ENCODE measurements at places on chromosomes 6 and 20. TPM values are rescaled to one million over a fixed set of nuclear protein-coding genes. Genes with fewer than 3 reads are reported as not detected.

- DNase-seq, result no peak
Observed at GRCh38 chr6:125853168-125853567, 62.4 kb downstream of the NCOA7 start.

- DNase-seq, result no peak
Observed at GRCh38 chr6:155351273-155352129, 37.2 kb upstream of the TFB1M start.

The CST5 gene
- not detected for total RNA-seq

DNA sequence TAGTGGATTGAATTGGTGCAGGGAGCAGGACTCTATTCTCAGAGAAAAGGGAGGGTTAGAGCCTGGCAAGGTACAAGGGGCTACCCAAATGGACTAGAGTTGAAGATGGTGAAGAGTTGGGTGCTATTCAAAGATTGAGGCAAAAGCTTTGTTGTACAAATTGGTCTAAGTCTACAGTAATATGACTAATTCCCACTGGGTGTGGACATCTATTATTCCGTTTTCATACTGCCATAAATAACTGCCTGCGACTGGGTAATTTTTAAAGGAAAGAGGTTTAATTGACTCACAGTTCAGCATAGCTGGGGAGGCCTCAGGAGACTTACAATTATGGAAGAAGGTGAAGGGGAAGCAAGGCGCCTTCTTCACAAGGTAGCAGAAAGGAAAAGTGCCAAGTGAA, 266.3 kb downstream of the TPBG start:
- DNase-seq, result no peak

GRCh38 chr6:154986787-154987235, 8.3 kb upstream of the TIAM2 start:
- DNase-seq, result no peak

DNA sequence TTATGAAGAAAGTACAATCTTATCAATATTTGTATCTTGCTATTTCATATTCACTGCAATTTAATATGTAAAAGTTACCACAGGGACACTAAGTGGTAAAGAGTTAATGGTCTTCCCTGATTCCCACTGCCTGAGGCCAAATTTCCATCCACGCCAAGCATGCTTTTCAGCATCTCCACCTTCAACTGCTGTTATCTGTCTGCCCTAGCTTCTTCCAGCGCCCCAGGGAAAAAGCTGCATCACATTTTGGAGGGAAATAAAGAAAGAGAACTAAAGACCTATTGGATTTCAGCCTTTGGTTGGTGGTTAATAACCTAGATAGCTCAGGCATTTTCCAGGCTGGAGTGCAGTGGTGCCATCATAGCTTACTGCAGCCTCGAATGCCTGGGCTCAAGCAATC, 61.3 kb upstream of the NKX2-2 start:
- DNase-seq, result no peak

GRCh38 chr6:71038711-71039344, 82.0 kb upstream of the B3GAT2 start:
- DNase-seq, result no peak

The RBBP8NL gene
- total RNA-seq, result not detected

DNA sequence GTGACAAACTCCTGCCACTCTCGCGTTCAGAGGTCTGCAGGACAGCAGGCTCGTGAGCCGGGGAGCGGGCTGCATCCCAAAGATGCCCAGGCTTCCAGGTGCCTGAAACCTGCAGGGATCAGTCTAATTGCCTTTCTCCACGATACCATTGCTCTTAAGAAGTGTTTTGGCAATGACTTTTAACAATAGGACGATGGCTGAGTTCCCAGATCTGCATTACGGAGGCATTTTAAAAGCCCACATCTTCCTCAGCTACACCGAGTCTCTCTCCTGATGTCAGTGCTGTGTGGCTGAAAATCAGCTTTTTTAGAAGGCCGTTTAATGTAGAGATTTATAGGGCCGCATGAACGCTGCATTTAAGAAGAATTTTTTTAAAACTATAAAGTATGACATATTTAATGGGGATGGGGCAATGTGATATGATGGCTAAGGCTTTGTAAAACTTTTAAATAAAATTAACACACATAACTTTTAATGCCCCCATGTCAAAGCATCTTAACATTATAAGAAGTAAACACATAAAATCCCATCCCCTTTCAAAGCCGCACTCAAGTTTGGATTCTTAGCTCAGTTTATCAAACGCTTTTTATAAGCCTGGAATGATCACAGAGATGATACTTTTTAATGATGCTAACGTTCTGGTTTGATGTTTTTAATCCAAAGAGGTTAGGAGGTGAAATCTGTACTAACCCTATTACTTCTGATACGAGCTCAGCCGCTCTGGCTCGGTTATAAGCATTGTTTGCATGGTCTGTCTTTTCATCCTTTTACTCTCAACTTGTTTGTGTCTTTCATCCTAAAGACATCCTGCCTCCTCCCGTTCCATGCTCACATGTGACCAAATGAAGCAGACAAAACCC, 386.0 kb downstream of the SMOC2 start:
- no peak for DNase-seq

The PNPLA1 gene
- total RNA-seq, result not detected

- DNase-seq, result no peak
Observed at GRCh38 chr6:152909241-152909640, 73.6 kb downstream of the FBXO5 start.

- no peak for DNase-seq
Observed at GRCh38 chr6:94177429-94177828, 758.1 kb upstream of the EPHA7 start.

The WFDC10A gene
- total RNA-seq, result not detected

The GJA10 gene
- not detected for total RNA-seq

- DNase-seq, result no peak
Observed at GRCh38 chr6:75183099-75183541, 22.7 kb downstream of the COL12A1 start.

The PDYN gene
- 0.15 TPM for total RNA-seq

GRCh38 chr6:44254191-44255104, 2.9 kb downstream of the SLC35B2 start:
- no peak for DNase-seq

DNA sequence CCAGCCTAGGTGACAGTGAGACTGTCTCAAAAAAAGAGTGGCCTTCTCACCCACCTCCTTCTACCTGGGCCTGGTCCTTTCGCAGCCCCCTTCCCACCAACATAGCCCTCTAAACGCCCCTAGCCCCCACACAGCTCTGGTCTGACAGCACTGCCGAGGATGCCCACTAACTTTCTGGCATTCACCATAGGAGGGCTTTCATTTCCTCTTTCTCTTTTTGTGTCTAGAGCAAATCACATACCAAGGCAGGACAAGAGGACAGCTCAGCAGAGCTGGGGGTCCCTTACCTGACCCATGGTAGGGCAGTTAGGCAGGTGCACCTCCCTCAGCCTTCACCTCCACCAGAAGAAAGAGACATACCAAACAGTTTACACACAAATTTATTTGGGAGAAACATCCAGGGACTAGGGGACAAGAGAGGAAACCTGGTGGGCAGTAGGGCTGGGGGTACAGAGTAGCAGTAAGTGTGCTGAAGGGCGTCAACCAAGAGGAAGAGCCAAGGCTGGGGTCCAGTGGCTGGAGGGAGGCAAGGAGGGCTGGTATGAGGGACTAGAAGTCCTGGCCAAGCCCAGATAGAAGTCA, 4.5 kb downstream of the LY6G5C start:
- no peak for DNase-seq

DNA sequence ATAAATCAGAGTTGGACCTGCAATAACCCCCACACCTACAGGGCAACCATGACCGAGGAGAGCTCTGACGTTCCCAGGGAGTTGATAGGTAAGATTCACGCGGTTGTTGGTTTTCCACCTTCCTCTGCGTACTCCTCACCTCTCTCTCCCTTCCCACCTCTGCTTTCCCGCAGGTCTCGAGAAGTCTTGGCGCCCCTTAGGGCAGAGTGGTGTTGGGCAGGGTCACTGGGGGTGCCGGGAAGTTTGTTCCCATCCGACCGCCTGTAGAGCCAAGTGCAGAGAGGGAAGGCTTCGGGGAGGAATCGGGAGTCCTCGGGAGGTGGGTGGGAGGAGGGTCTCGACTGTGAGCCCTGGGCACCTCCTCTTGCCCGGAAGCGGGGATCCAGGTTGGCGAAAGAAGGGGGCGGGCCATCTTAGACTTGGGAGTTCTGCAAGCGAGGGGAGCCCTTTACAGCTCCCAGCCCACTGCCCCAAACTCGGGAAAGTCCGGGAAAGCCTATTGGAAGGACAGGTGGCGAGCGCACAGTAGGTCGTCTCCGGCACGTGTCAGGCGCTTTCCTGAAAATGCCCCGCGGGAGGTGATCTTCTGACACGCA, 672 bp downstream of the CARMIL1 start:
- DNase-seq, result peak; percentile 74

- no peak for DNase-seq
Observed at GRCh38 chr6:23350752-23351453, 775.1 kb upstream of the NRSN1 start.

- DNase-seq, result peak; percentile 56
Observed at GRCh38 chr20:49519777-49520359, 37.4 kb upstream of the KCNB1 start.

The ENPP5 gene
- 6.5 TPM for total RNA-seq

The FRMD1 gene
- total RNA-seq, result not detected

The ZSCAN23 gene
- total RNA-seq, result 6.5 TPM

- DNase-seq, result no peak
Observed at GRCh38 chr6:19880066-19880465, 42.9 kb downstream of the ID4 start.

The RBM24 gene
- total RNA-seq, result 2.3 TPM

The BPIFB2 gene
- not detected for total RNA-seq

DNA sequence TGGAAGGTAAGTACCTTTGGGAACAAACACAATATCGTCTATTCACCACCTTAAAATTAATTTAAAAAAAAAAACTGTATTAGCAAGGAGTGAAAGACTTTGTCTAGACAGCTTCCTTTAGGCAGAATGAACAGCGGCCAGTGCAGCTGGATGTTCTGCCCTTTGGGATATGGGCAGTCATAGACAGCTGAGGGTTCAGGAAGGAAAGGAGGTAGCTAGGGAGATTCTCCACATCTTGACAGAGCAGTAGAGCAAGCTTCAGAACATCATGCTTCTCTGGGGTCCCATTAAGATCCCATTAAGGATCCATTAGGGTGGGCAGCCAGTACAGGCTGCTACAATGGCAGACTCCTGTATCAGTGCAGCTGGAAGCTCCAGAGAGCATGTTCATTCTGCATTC, 46.5 kb upstream of the PLCB4 start:
- DNase-seq, result no peak

GRCh38 chr6:71887744-71888230, 1.4 kb downstream of the RIMS1 start:
- no peak for DNase-seq

DNA sequence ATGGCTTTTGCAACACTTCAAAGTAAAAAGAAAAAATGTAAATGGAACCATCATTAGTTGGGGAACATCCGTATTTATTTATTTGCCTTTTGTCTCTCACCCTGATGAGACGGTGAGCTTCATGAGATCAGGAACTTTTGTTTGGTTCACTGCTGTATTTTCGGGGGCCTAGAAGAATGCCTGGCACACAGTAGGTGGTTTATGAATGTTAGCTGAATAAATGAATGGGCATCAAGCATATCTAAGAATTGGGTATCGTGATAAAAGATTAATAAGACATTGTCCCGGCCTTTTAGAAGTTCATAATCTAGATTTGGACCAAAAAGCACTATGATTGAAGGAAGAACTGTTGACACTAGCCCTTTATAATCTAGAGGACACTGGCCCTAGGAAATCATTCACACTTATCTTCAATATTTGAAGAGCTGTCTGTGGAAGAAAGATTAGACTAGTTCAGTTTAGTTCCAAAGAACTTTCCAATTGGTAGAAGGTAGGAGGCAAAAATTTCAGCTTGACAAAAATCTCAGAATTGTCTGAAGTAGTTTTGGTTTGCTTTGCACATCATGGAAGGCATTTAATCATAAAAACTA, 70.3 kb upstream of the CD83 start:
- DNase-seq, result no peak

The BNIP5 gene
- not detected for total RNA-seq

- no peak for DNase-seq
Observed at GRCh38 chr6:23013776-23014175, 444.4 kb downstream of the HDGFL1 start.

GRCh38 chr6:20433321-20433720, 31.6 kb downstream of the E2F3 start:
- no peak for DNase-seq

The TREML1 gene
- total RNA-seq, result not detected

The PKIB gene
- total RNA-seq, result 62.9 TPM

DNA sequence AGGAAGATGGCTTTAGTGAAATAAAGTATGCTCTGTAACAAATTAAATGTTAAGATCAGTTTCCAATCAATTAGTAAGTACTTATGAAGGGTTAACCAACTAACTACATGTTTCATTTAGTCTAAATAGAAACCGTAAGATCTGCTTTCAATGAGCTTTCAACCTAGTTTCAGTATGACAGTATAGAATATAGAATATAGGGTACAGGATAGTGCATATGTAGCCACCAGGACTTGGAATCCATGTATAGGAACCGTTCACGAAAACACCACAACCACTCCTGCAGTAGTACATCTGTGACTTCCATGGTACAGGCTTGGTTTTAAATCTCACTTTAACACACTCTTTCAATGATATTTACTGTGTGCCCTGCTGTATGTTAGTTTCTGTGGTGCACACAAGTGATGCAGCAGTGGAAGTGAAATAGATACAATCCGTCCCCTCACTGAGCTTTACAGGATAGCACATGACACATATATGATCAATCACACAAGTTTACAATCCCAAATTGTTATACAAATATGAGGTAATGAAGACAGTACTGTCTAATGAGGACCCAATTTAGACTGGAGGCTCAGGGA, 479.7 kb upstream of the MARCKS start:
- no peak for DNase-seq

- no peak for DNase-seq
Observed at GRCh38 chr20:22771706-22772105, 187.3 kb upstream of the FOXA2 start.

DNA sequence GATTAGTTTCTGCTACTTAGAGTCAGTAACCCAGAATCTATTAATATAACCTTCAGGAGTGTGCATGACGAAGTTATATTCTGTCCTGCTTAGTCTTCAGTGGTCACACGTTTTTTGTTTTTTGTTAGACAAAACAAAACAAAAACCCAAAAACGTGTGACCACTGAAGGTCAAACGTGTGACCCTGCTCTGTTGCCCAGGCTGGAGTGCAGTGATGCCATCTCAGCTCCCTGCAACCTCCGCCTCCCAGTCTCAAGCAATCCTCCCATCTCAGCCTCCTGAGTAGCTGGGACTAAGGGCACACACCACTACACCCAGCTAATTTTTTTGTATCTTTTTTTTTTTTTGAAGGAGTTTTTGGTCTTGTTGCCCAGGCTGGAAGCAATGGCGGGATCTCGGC, 142.4 kb downstream of the BCAS1 start:
- no peak for DNase-seq

DNA sequence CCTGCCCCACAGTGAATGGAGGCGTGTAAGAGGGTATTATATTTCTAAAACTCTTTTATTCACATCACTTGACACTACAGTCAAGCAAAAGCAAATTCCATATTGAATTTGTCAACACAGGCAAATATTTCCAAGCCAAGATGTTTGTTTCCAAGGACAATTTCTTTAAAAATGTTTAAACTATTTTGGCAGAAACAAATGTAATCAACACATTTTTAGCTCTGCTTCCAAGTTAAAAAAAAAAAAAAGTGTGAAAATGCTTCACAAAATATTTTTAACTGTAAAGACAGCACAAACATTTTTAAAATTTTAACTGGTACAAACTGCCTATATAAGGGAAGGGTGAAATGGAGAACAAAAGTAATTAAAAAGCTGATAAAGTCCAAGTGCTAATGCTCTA, 44.9 kb upstream of the DST start:
- DNase-seq, result no peak

GRCh38 chr6:169141671-169142537, 111.7 kb downstream of the THBS2 start:
- DNase-seq, result no peak

- no peak for DNase-seq
Observed at GRCh38 chr6:157549468-157549745, 168.4 kb downstream of the ZDHHC14 start.

The RAET1L gene
- not detected for total RNA-seq

All from H7 (cell line).